ENCODE measurements at places on chromosomes 7 and 10.

DNA sequence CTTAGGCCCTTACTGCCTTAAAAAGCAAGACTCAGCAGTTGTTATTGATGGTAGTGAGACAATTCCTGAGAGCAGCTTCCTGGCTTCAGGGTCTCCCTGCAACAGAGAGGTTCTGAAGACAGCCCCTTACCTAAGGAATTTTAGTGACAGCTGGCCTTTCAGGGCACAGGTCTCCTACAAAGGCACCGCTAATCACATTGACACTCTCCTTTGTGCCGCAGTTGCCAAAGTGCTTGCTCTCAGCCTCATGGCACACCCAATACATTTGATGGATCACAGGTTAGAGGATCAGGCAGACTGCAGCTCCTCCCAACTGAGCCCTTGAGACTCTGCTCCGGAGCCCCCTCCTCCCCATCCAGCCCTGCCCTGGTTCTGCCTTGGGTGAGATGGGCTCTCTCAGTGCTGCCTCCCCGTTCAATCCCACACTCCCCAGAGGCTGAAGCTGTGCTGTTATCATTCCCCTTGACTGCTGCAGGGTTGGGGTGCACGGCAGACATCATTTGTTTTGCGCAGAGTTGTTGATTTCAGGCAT is 198.2 kb downstream of the EMX2 start:
- no peak for DNase-seq

- DNase-seq, result no peak
Measured at GRCh38 chr10:5284311-5285057, 80.3 kb upstream of the UCN3 start.

DNA sequence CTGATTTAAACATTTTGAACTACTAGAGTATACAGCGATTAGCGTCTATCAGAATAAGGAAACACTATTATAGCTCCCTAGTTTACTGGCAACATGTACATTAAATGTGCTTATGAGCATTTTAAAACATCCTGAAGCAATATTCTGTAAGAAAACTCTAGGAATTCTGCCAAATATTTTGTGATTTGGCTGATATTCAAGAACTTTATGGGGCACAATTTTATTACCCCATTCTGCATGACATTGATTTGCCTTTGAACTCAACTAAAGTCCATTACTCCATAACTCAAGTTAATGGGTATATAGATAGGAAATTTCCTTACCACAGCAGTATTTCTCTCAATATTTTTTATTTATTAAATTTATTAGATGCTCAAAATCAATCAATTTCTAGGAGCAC is 369.9 kb upstream of the KCND2 start:
- no peak for DNase-seq

- no peak for DNase-seq
Measured at GRCh38 chr7:42233171-42233570, 3.8 kb downstream of the GLI3 start.
